ENCODE measurements at places on chromosomes 11 and 22. TPM values are rescaled to one million over a fixed set of nuclear protein-coding genes. Genes with fewer than 3 reads are reported as not detected.

SUSD2 gene
- 1.5 TPM for total RNA-seq

FGF3 gene
- total RNA-seq = not detected

ALDH3B2 gene
- not detected for total RNA-seq

GSTT2B gene
- not detected for total RNA-seq

DEFB131B gene
- total RNA-seq = not detected

- no peak overlapping the region for H3K27ac ChIP-seq
- no peaks in the 10 kb centered on the region for H3K27me3 ChIP-seq
- H3K36me3 ChIP-seq = no peaks in the 10 kb centered on the region
Observed at GRCh38 chr11:15215005-15215404, 100.3 kb downstream of the INSC start.

DNA sequence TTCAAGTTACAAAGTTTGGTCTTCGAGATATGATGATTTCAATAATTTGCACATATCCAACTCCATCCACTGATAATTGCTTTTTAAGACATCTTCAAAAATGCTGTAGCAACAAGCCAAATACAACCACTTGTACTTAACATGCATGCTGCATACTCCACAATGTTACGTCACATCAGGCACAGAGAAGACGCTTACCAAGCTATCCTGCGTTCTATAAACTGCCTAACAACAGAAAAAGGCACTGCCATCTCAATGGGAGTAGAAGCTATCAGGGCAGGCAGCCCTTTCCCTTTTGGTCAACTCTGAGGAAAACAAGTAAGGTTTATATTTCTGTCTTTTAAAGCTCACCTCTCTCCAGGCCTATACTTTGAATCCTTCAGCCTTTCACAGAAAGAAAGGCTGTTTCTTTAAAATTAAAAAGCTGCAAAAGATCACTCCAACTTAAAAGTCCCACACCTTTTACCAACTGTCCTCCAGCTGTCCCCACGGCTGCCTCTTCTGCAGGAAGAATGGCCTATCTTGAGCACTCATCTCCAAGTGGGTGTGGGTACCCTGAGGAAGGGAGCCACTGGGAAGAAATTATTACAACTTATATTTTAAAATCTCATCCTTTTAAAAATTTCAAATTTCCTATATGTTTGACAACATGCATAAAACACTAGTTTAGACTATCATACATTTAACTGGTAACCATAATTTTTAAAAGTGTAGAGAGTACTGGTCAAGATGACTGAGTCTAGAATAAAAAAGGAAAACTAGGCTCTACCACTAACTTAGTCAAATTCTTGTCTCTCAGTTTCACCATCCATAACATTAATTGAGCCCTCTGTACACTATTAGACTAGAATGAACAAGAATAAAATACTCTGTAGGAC is 14.5 kb downstream of the PHF21A start:
- H3K27ac ChIP-seq = no peak overlapping the region
- H3K36me3 ChIP-seq = no peaks in the 10 kb centered on the region
- no peaks in the 10 kb centered on the region for H3K4me1 ChIP-seq
- no peak for DNase-seq
- H3K27me3 ChIP-seq = no peaks in the 10 kb centered on the region

GRCh38 chr11:70624598-70624993 is 226.3 kb downstream of the CTTN start:
- no peaks in the 10 kb centered on the region for H3K27me3 ChIP-seq
- no peak overlapping the region for H3K27ac ChIP-seq
- no peaks in the 10 kb centered on the region for H3K4me1 ChIP-seq
- no peak for DNase-seq

DNA sequence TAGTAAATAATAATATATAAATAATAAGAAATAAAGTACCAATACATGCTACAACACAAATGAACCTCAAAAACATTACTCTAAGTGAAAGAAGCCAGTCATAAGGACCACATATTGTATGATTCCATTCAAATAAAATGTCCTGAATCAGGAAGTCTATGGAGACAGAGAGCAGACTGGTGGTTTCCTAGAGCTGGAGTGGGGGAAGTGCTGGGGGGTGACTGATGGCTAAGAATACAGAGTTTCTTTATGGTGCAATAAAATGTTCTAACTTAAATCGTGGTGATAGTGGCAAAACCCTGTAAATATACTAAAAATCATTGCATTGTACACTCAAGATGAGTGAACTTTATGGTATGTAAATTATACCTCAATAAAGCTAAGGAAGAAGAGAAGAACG is 376.5 kb downstream of the BUD13 start:
- peaks cover 3% of the 10 kb centered on the region for H3K27me3 ChIP-seq
- H3K27ac ChIP-seq = no peak overlapping the region
- no peaks in the 10 kb centered on the region for H3K4me1 ChIP-seq
- no peak overlapping the region for H3K4me3 ChIP-seq
- no peak for DNase-seq

GRCh38 chr11:104319396-104319795 is 155.4 kb upstream of the PDGFD start:
- no peak overlapping the region for H3K27ac ChIP-seq
- no peaks in the 10 kb centered on the region for H3K4me1 ChIP-seq
- H3K4me3 ChIP-seq = no peak overlapping the region

- DNase-seq = no peak
- H3K27ac ChIP-seq = no peak overlapping the region
- H3K4me1 ChIP-seq = peaks cover 6% of the 10 kb centered on the region
- no peak overlapping the region for H3K4me3 ChIP-seq
Observed at GRCh38 chr11:88849368-88849767, 216.4 kb downstream of the GRM5 start.

GRCh38 chr11:114150671-114151070 is 91.2 kb downstream of the ZBTB16 start:
- no peak for DNase-seq
- H3K27ac ChIP-seq = no peak overlapping the region
- H3K36me3 ChIP-seq = no peaks in the 10 kb centered on the region
